ENCODE measurements at places on chromosomes 5 and 9.
A peak's percentile ranks its signal among the peaks of the same experiment; 100 is the strongest.

GRCh38 chr9:76893395-76893932 is 12.4 kb downstream of the PRUNE2 start:
- DNase-seq = peak; percentile 60

DNA sequence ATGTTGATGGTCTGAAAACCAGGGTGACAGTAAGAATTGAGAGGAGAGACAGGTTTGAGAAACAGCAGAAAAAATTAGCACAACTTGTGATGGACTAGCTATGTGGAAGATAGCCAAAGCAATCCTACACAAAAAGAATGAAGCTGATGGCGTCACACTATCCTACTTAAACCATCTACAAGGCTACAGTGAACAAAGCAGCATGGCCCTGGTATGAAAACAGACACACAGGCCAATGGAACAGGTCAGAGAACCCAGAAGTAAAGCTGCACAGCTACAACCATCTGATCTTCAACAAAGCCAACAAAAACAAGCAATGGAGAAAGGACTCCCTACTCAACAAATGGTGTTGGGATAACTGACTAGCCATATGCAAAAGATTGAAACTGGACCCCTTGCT is 7.5 kb upstream of the UBE2R2 start:
- no peak for DNase-seq

DNA sequence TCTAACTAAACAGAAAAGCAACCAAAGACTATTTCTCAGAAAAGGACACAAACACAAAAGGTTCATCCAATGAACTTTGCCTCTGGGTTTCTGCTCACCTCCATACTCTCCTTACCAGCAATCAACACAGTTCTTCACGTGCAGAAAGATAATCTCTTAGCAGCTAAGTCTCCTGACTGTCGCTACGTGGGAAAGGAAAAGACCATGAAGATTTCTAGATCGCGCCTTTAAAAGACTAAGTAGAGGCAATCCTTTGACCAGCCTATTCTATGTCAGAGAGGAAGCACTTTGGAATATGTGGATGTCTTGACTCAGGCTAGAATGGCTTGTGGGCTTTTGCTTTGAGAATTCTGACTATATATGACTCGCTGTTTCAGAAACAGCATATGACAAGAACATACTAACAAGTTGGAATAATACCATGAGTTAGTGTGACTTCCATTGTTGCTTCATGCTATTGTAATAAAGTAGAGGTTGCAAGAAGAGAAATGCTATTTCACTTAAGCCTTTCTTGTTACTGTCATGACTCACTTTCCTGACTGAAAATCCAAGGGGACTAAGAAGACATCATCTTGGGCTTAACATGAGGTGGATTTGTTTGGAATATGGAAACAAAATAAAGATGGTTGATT is 339.5 kb upstream of the RFX3 start:
- DNase-seq = peak; percentile 78

DNA sequence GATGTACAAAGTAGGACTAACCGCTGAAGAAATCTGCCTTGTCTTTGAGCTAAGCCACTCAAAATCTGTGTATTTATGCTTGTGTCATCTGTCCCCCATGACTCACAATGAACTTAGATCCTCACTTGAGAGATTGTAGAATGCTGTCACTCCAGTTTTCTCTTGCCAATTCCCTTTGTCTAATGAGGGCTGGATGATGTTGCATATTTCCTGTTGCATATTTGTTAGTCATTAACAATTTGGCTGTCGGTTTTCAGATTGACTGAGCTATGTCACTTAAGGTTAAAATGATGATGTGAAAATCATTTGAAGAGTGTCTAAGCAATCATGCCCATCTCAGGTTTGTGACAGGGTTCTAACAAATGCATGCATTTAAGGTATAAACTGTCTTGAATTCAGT is 481.7 kb downstream of the CDH10 start:
- DNase-seq = peak; percentile 3

GRCh38 chr9:73845954-73846690 is 651.0 kb upstream of the RORB start:
- DNase-seq = no peak

DNA sequence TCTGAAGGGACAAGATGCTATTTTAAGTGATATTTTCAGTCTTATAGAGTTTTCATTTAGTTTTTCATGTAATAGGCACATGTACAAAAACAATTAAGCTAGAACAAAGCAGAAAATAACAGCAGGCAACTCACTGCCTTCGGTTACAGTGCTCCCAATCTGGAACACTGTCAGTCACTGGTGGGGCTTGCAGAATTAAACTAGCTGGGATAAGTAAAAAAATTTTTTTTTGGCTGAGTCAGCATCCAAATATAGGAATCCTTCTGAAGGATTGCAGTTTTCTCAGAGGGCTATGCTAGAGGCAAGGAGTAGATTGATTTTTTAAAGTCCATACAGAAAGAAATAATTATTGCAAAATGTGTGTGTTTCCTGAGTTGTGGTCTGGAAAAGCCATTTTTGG is 250.2 kb upstream of the RFX3 start:
- no peak for DNase-seq

DNA sequence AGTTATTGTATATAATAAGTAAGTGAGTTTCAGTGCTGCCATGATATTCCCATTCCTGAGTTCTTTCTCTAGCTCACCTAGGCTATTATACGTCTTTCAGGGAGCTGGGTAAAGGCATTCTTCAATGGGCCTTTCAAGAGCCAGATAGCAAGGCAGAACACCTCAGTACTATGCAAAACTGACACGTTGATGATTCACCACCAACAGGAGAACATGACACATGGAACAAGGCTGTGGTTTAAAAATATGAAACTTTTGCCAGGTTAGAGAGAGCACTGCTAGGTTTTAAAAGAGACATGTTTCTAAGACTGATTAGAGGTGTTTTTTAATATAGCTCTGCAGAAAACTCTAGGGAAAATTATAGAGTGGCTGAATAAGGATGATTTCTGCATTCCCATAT is 95.9 kb downstream of the UGCG start:
- no peak for DNase-seq

DNA sequence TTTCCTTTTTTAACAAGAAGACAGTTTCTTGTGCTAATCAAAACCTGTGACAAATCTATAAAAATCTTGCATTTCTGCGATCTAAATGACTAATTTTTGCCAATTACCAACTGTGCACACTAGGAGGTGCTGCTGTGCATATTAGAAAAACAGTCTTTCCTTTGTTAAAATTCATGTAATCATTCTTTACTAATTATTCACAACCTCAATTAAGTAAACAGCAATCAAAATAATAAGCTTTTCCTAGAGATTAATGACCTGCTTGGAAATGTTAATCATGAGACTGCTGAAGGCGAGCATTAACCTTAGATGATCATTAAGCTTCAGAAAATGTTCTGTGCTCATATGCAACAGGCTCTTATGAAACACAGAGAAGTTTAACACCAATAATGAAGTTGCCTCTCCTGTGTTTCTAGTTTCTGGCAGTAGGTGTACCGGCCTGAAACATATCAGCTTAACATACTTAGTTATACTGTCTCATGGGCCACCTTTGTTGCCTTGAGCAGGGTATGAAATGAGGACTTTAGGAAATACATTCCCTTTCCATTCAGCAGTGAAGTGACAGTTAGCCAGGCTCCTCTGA is 17.7 kb downstream of the RFESD start:
- DNase-seq = no peak

GRCh38 chr5:154202379-154203260 is 12.1 kb downstream of the GALNT10 start:
- DNase-seq = no peak

DNA sequence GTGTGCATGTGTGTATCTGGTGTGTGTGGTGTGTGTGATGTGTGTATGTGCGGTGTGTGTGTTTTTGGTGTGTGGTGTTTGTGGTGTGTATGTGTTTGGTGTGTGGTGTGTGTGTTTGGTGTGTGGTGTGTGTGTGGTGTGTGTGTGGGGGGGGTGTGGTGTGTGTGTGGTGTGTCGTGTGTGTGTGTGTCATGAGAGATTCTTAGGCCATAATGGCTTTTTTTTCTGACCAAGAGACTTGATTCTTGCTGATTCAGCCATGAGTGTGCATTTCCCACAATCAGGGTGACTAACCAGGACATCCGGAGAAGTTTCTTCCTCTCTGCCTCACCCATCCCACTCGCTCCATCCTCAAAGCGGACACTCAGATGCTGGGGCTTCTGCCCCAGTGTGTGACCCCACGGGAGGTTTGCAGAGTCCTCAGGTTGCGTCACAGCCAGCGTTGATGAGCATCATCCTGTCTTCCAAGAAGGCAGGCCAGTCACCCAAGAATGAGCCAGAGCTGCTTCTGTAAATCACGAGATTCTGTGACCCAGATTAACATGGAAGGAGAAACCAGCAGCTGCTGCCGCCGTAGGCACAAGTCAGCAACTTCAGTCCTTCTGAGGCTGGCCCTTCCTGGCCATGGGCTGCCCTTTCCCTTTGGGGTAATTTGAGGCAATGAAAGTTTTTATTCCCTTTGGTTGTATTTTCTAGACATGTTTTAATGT is 12.5 kb upstream of the CTSL start:
- DNase-seq = peak; percentile 100

- DNase-seq = no peak
Measured at GRCh38 chr5:34039398-34040157, 3.4 kb downstream of the C1QTNF3 start.

DNA sequence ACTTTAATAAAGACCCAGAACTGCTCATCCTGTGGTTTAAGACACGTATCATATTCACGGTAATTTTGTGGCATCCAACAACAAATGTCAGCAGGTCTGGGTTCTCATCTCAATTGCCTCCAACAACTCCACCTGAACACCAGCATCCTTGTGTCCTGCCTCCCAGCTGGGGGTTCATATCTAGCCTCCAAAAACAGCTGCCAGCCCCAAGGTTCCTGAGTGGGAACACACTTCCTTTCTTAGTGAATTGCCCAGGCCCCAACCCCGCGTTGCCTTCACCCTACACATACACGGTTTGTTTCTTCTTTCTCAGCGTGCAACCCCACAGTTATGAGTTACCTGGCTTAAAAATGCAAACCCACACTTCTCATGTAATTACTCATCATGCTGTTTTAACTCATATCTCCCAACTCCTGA is 77.9 kb downstream of the SEMA4D start:
- no peak for DNase-seq

GRCh38 chr5:107395632-107396350 is 274.9 kb downstream of the EFNA5 start:
- DNase-seq = no peak

DNA sequence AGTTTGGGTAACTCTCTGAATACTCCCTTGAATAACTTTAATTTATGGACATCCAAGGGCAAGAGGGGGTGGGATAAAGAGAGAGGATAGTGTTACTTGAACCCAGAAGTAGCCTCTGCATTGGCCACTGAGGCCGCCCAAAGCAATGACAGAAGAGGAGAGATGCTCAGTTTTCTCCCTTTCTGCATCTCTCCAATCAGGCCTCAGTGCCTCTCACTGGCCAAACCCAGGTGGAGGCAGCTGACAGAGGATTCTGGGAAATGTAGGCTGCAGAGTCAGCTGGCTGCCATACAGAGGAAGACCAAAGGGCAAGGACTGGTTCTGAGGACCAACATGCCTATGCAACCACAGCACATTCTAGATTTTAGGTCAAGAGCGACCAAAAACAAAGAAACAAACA is 719.4 kb downstream of the MAT2B start:
- DNase-seq = no peak

- DNase-seq = no peak
Measured at GRCh38 chr5:27727254-27727653, 688.9 kb upstream of the CDH9 start.

DNA sequence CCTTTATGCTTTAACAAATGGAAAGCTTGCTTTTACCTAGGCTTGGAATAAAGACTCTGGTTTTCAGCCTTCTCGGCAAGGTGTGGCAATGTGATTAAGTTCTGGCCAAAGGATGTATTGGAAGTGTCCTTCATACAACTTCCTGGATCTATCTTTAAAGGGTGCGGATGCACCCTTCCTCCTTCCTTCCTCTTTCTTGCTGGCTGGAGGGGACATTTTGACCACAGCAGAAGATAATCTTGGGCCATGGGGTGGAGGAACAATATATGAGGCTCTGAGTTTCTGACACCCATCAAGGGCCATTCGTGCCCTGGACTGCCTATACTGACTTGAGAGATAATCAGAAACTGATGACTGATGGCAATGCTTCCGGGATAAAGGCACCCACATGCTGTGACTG is 145.7 kb downstream of the ACER2 start:
- no peak for DNase-seq

DNA sequence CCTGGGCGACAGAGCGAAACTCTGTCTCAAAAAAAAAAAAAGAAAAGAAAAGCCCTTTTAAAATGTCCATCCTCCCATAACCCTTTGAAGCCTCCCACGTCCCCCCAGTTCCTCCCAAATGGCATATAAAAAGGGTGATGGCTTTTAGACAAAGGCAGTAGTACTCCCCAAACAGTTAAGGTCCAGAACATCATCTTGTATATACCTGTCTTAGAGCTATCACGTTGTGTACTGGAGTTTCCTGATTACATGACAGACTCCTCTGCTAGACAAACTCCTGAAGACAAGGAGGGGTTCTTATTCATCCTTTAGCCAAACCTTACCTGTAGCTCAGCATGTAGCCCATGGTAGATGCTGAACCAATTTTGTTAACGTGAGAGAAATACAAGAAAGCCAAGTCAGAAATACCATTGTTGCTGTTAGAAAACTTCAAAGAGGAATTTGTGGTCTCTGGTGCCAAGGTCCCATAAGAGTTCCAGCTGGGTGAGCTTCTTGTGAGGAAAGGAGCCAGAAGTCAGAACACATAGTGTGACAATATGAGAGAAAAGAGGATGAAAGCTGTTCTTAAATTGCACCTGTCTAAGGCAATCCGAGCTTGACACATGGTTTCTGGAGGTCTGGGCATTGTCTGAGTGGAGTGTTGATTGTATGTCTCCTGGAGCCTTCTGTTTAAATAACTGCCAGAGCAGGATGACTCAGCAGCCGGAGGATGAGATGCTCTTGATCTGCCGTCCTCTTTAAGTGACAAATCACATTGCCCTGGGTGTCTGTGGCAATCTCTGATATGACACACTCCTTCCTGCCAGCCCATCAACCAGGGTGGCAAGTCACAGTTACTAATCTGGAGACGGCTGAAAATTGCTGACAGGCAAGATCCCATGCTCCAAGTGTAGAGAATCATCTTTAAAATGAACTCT is 69.1 kb downstream of the ARRDC3 start:
- peak; percentile 89 for DNase-seq

DNA sequence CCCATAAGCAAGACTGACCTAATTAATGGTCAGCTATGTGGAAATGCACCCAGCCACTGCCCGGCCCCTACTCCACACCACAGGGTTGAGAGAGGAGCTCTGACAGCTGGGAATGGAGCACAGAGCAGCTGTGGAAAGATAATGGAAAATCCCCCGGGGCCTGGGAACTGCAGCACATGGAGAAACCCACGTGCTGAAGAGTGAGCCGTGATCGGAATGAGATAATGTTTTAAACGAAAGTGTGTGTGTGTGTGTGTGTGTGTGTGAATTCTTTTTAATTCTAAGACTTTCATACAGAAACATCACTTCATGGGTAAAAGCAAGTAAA is 13.1 kb upstream of the SLC12A7 start:
- peak; percentile 21 for DNase-seq
